Dermis blood vessel endothelial cell (primary cell): ENCODE measurements at places on chromosomes 7 and 10.

- DNase-seq: peak; percentile 63
Measured at GRCh38 chr7:41573015-41573414, 129.9 kb downstream of the INHBA start.

DNA sequence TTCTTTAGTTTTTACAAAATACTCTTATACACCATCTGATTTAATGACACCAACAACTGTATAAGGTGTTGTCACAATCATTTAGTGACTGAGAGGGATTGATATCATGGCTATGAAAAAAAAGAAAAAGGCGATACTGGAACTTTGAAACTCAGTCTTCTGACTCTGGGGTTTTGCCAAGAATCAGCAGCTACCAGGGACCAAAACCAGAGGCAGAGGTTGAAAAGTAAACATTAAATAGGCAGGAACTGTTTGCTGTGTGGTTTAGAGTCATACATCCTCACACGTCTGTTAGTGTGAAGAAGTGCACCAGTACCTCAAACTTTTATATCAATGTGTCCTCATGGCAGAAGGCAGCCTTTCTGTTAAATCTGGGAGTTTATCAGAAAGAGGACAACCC lies 19.9 kb upstream of the GGCT start:
- DNase-seq: no peak

- peak; percentile 53 for DNase-seq
Measured at GRCh38 chr7:87628780-87629569, 777 bp downstream of the RUNDC3B start.

GRCh38 chr10:85608706-85609105 lies 757.9 kb downstream of the GRID1 start:
- DNase-seq: no peak

- DNase-seq: peak; percentile 15
Measured at GRCh38 chr7:66238773-66239466, 33.8 kb downstream of the TPST1 start.
